ENCODE measurements at places on chromosomes 12 and 14.

DNA sequence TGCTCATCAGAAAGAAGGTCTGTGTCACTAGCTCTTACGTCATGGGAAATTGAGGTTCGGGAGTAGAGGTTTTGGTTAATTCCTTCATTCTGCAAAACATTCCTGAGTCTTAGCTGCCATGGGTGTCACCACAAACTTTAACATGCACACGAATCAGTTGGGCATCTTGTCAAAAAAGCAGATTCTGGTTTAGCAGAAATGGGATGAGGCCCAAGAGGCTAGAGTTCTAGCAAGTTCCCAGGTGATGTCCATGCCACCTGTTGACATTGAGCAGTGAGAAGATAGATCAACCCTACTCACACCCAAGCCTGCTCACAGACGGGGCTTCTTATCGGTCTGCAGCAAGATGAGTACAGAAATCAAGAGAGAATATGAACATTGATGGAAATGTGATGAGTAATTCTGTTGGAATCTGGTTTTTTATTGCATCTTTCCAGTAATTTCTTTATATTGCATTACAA, 11.7 kb upstream of the RIN3 start:
- no peak for DNase-seq

DNA sequence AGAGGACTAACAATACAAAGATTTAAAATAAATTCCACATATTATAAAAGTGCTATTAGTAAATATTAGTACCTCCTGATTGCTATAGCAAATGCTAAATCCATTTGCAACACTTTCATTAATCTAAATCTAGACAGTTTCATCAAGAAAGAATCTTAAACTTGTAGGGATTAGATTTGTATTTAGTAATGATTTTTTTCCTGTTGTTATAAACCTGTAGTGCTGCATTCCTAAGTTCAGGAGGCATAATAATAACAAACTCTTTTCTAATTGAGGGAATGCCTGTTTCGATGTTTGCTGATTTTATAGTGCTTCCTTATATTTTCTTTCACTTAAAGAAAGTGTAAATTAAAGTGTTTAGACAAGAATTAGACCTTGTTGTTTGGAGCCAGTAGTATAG, 166.1 kb downstream of the FOXA1 start:
- DNase-seq = no peak

- no peak for DNase-seq
These were observed 22.1 kb downstream of the ZBTB42 start for GRCh38 chr14:104822821-104823615.

DNA sequence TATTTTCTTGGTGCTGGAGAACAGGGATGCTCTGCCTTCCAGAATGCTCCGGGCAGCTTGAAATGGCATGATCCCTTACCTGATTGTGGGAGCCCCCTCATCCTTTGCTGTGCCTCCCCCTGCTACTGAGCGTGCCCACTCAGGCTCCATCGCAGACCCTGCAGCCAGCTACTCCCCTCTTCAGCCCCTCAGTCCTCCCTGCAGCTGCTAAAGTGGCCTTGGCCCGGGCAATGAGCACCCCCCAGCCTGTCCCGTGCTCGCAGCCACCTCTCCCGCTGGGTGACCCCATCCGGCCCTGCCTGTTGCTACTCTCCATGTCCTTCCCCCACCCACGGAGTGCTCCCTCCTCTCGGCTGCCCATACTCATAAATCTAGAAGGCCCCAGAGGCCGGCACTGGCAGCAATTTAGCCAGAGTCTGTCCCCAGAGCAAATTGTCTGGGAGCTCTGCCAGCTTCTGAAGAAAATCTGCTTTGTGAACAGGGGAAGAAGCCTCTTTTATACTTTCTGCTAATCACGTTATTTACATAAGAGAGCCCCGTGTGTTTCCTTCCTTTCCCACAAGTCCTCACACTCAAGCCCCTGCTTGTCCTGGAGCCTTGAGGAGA, 143.7 kb upstream of the FRMD6 start:
- DNase-seq = peak; percentile 22

GRCh38 chr12:129002427-129002826, 149.1 kb downstream of the GLT1D1 start:
- no peak for DNase-seq

GRCh38 chr14:75547552-75548250, 25.4 kb downstream of the BATF start:
- DNase-seq = peak; percentile 81

DNA sequence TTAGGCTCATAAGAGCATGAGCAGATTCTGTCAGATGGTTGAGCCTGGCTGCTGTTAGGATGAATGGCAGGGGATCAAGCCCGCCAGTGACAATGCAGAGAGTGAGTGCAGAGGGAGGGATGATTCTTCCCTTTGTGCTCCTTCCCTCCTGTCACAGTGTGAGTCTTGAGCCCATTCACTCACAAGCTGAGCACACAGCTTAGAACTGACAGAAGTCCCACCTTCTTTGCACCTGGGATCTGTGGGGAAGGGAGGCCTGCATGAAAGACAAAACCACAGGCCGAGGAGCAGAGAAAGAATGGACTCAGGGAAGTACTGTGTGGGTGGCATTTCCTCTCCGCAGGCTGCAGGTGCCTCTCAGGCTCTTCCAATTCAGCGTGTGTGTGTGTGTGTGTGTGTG, 160.6 kb downstream of the KCNA5 start:
- DNase-seq = no peak

Data from gastrocnemius medialis (tissue), 4 donors.